Sigmoid colon (tissue), 7 donors: ENCODE measurements at places on chromosomes 3 and 15.

DNA sequence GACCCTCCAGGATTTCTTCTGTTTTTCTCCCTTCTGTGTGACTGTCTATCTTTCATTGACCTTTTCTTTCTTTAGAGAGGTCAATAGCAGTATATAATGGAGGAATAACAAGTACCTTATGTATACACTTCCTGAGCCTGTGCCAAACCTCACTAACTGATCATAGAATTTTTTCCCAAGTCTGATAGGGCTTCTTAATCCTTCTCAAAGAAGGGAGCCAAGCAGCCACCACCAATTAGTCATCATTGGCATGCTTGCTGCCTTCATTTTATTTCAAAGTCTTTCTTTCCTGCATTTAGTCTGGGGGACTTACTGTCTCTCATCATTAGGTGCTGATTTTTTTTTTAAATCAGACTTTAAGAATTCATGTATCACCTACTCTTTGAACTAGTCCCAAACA, 327.0 kb downstream of the FEZF2 start:
- DNase-seq: no peak

- no peak for DNase-seq
Observed at GRCh38 chr3:5221701-5222100, 34.2 kb downstream of the EDEM1 start.

GRCh38 chr3:156751461-156752025, 74.6 kb upstream of the LEKR1 start:
- DNase-seq: no peak

DNA sequence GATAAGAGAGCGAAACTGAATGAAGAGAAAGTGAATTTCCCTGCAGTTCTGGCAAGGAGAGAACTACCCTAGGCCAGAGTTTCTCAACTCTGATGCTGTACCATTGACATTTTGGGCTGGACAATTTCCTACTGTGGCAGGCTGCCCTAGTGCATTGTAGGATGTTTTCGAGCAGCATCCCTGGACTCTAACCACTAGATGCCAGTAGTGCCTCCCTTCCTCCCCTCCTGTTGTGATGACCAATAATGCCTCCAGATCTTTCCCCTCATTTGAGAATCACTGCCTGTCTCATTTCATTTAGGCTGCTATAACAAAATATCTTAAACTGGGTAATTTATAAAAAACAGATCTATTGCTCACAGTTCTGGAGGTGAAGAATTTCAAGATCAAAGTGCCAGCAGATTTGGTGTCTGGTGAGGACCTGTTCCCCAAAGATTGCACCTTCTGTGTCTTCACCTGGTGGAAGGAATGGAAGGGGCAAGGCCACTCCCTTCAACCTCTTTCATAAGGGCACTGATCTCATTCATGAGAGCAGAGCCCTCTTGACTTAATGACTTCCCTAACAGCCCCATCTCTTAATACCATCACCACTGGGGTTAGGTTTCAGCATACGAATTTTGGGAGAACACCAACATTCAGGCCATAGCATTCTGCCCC, 188.9 kb upstream of the MEIS2 start:
- no peak for DNase-seq

- no peak for DNase-seq
Observed at GRCh38 chr3:11385326-11385725, 113.1 kb downstream of the ATG7 start.

DNA sequence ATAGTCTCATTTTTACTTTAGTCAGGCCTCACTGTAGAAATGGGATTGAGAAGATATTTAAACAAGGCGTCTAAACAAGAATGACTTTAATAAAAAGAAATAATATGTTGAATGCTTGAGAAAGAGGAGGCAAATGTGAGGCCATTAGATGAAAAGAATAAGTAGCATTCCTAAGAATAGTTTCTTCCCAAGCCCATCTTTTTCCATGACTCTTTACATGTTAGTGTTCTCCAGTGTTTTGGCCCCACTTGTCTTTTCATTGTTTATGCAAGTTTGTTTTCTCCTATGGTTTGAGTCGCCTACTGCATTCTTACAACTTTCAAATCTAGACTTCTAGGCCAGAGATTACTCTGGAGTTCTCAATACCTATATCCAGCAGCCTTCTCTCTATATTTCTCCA, 39.0 kb downstream of the TSC22D2 start:
- DNase-seq: no peak

GRCh38 chr15:61186905-61187741, 42.0 kb downstream of the RORA start:
- DNase-seq: peak; percentile 71

DNA sequence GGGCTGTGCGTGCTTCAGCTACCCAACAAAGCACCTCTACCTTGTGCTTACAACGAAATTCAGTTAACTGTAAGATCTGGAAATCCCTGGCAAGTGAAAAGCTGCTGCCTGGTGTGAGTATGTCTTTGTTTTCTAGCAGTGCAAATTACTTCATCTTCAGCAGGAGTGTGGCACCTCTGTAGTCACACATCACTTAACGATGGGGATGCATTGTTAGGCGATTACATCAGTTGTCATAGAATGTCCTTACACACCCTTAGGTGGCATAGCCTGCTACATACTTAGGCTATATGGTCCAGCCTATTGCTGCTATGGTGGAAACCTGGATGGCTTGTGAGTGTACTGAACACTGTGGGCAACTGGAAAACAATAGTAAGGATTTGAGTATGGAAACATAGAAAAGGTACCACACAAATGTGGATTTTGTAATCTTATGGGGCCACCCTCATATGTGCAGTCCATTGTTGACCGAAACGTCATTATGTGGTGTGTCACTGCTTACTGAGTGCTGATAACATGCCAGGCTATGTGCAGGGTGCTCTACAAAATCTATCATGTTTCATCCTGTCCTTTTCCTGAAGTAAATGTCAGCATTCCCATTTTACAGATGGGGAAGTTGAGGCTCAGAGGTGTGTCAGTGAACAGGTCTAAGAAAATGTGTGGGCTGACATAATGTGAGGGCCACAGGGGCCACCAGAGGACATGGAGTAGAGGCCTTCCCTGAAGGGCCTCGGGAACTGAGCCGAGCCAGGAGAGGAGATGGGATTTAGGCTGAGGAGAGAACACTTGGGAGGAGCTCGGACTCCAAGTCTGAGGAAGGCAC, 173.5 kb downstream of the VGLL4 start:
- DNase-seq: no peak

- no peak for DNase-seq
Observed at GRCh38 chr3:44913868-44914468, 39.6 kb downstream of the TGM4 start.

- no peak for DNase-seq
Observed at GRCh38 chr3:41881233-41881821, 80.6 kb downstream of the ULK4 start.

DNA sequence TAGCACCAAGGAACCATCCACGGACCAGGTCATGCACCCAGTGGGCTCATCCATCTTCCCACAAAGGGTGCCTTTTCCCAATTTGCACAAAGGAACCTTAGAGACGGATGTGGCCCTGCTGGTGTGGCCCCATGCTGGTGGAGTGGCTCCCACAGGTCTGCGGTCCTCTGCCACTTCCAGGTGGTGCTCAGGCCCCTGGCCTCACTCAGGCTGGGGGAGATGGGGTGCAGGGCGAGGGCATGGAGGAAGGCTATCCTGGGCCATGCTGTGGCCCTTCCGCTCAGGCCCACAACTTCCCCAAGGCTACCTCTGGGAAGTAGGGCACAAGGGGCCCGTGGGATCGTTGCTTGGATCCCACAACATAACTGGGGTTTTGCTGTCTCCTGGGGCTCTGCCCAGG, 5.2 kb upstream of the SYNM start:
- no peak for DNase-seq

- no peak for DNase-seq
Observed at GRCh38 chr3:1600206-1600605, 498.5 kb upstream of the CNTN4 start.

DNA sequence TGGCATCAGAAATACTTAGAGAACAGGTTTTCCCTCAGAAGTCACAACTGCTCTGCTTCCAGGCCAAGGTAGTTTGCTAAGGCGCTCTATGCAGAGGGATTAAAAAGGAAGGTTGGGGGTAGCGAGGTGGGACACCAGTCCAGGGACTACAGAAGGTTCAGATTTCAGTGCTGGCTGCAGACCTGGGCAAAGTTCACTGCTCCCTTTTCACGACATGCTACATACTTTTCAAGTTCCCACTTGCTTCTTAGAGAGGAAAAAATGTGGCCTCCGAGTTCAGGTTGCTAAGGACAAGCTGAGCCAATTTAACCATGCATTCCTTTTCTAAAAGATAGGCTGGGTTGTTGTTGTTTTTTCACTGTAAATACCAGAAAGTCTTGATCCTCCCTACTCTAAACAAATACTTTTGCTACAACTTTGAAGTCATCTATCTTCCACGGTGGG, 158.6 kb upstream of the NR2F2 start:
- DNase-seq: no peak

GRCh38 chr15:39598958-39599845, 18.3 kb downstream of the THBS1 start:
- no peak for DNase-seq

- no peak for DNase-seq
Observed at GRCh38 chr3:19994796-19995195, 17.3 kb downstream of the PP2D1 start.

DNA sequence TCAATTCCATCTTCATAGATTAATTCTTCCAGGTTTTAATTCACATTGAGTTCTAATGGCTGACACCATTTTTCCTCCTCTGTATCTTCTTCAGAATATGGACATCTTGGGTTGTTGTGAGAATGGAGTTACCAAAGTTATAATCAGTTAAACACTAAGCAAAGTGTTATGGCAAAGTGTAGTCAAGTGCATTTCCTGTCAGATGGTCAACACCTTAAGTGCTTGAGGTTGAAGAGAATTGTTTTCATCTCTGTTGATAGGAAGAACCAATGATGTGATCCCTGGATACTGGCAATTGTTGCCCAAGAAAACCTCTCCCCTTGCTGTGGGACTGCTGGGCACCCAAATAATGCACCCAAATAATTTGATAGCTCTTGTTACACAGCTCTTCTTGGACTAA, 102.6 kb upstream of the SATB1 start:
- no peak for DNase-seq

- peak; percentile 96 for DNase-seq
Observed at GRCh38 chr15:68620721-68621527, 42.1 kb downstream of the CORO2B start.

DNA sequence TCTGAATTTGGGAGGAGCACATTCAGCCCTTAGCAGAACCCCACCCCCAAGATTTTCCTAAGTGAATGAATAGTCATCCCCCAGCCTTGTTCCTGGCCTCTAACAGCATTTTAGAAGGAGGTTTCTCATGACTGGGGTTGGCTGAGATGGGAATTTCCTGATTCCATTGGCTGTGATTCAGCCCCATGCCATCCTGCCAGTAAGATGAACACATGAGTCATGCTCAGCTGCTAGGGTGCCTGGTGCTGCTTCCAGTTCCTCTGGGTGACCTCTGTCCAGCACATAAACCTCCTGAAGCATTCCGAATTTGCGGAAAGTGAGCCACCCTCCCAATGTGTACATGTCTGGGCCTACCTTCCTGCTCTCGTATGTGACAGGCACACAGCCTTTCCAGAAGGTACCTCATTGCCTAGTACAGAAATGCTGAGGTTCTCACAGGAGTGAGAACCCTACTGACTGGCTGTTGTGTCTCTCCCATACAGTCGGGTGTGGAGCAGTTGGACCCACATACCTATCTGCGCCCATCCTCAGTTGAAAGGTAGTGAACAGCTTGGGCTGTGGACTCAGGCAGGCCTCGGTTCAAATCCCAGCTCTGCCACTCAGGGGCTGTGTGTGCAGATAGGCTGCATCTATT, 91.7 kb downstream of the APBA2 start:
- DNase-seq: no peak

DNA sequence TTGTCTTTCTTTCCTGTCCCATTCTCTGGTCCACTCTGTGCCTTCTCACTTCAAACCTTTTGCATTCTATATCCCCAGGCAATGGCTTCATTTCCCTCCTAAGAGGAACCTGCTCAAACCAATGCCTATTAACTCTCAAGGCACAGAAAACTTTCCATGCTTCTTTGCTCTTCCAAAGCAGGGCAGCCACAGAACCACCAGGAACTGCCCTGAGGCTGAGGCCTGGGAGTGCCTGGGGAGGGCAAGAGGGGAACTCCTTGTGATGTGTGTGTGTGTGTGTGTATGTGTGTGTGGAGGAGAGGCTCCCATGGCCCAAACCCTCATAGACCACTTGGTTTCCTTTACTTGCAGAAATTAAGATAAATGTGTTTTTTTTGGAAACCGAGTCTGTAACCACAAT, 14.1 kb upstream of the PGPEP1L start:
- DNase-seq: no peak

- no peak for DNase-seq
Observed at GRCh38 chr3:38353151-38353550, 6.6 kb downstream of the XYLB start.

GRCh38 chr3:158991146-158991705, 189.4 kb downstream of the MFSD1 start:
- no peak for DNase-seq

GRCh38 chr3:13233487-13234485, 160.6 kb upstream of the IQSEC1 start:
- DNase-seq: no peak

DNA sequence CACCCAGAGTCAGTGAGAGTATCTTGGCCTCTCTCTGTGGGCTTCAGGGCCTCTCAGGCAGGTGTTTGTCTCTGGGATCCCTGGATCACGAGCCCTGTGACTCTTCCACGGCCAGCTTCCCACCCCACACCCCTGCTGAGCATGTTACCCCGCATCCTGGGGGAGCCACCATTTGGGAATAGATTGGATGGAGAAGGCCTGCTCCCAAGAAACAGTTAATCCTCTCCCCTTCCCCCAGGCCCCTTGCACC, 15.5 kb upstream of the SRP14 start:
- DNase-seq: peak; percentile 56

DNA sequence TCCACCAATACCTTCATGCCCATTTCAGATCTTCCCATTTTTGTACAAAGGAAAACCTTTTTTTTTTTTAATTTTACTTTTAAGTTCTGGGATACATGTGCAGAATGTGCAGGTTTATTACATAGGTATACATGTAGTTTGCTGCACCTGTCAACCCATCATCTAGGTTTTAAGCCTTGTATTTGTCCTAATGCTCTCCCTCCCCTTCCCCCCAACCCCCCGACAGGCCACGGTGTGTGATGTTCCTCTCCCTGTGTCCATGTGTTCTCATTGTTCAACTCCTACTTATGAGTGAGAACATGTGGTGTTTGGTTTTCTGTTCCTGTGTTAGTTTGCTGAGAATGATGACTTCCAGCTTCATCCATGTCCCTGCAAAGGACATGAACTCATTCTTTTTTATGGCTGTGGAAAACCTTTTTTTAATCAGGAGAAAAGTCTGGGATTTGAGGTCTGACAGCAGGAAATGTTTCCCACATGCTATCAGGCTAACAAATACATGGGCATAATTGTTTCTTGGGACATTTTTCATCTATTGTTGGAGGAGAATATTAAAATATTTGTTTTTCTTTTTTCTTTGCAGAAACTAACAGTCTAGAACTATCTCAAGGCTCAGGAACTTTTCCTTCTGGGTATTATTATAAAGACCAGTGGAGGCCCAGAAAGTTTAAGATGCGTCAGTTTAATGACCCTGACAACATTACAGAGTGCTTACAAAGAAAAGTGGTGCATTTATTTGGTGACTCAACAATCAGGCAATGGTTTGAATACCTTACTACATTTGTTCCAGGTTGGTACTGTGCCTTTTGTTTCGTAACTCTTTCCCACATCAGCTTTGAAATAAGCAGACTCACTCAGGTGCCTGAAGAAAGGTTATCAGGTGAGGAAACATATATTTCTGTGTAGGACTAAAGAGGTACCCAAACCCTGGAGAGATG, 32.8 kb upstream of the NFKBIZ start:
- peak; percentile 60 for DNase-seq

- no peak for DNase-seq
Observed at GRCh38 chr3:71486831-71487230, 96.7 kb downstream of the FOXP1 start.
